ENCODE measurements at places on chromosomes 3 and 15.

DNA sequence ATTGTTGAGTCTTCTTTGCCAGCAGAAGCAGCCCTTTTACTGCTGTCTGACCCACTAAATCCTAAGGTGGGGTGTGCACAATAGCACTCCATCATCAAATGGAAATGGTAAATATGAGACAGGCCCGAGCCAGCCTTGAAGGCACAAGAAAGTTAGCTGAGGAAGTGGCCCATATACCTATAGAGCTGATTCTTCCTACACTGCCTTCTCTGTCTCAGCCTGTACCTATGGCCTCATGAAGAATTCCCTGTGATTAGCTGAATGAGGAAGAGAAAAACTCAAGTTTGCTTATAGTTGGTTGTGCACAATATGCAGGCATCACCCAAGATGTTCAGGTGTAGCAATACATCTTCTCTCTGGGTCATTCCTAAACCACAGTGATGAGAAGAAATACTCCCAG is 31.7 kb upstream of the XCR1 start:
- no peak for DNase-seq

DNA sequence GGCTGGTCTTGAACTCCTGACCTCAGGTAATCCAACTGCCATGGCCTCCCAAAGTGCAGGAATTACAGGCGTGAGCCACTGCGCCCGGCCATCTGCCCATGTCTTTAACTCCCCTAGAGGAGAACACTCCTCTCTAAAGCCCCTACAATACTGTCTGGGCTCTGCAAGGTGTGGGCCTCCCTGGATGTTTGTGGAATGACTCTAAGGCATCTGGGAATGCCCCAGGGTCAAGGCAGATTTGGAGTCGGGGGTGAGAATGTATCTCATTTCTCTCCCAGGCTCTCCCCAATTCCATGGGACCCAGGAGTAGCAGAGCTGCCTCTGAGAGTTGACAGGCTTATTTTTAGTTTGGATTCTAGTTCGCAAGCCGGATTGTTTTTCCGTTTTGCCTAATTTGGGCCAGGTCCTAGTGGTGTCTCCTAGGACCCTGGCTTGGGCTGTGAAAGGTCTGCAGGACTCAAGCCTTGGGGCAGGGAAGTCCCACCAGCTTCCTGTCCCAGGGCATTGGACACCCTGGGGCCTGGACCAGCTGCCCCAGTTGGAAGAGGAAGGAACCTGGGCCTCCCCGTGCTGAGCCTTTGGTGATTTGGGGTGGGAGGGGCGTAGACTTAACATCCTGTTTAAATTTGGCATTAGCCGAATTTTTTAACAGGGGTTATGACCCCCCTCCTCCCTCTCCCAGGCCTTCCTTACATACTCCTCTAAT is 53.5 kb downstream of the MAGEF1 start:
- no peak for DNase-seq

- DNase-seq: no peak
Measured at GRCh38 chr15:96088650-96089049, 241.8 kb upstream of the NR2F2 start.

DNA sequence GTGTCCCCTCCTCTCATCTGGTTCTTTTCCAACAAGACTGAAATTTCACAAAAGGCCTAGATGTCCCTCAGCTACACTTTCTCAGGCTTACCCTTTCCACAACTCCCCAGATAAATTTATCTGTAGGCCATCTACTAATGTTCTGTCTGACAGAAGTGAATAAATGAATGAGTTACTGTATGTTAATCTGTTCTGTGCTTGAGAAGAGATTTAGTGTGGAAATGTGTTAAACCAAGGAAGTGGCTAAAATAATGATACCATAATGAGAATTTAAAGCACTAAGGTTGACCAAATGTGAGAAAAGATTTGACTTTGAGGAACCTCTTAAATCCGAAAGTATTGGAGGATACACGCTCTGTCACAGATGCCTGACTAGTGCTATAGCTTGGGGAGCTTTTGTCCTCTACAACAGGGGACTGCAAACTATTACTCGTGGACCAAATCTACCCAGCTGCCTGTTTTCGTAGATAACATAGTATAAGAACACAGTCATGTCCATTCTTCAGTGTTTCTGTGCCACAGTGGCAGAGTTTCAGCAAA is 74.8 kb upstream of the P2RY1 start:
- no peak for DNase-seq

- no peak for DNase-seq
Measured at GRCh38 chr15:59993950-59994401, 10.1 kb upstream of the FOXB1 start.

DNA sequence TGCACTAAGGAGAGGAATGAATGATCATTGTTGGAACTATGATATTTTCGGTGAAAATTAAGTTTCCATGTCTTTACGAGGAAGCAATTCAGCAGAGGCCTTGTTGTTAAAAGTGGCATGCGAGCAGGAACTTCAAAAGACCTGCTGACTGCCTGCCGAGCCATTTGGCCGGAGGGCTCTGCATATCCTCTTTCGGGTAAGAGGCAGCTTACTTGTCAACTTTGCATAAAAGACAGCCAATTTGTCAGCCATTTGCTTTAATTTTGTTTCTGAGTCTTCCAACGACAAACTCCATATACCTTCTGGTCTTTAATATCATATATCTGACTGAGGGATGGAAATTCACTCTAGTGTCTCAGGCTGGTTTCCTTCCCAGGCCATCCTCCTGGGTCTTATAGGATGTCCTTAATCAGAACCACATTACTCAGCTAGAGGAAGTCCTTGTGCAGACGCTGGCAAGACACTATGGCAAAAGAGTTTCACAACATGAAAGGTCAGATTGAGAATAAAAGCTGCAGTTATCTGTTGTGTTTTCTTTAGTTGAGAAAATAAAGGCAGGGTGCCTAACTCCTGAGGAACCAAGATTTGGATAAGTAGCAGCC is 128.7 kb upstream of the WNT5A start:
- DNase-seq: no peak
